Epithelial cell of prostate (primary cell): ENCODE measurements at places on chromosomes 1 and 21.

- DNase-seq: peak; percentile 92
Measured at GRCh38 chr1:7470904-7471638, 300.0 kb upstream of the VAMP3 start.

DNA sequence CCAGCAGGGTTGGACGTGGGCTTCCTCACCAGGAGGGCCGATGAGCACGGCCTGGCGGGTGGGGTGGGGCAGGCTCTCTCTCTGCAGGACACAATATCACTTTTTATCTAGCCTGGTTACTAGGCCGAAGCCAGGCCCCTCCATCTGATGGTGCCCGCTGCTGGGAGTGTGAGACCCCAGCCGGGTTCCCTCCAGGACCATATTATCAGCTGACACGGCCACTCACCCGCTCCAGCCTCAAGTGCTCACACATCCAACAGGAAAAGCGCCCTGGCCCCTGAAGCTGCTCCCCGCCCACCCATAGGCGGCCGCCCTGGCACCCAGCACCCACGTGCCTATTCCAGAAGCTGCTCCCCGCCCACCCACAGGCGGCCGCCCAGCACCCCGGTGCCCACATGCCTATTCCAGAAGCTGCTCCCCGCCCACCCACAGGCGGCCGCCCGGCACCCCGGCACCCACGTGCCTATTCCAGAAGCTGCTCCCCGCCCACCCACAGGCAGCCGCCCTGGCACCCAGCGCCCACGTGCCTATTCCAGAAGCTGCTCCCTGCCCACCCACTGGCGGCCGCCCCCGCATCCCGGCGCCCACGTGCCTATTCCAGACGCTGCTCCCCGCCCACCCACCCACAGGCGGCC is 5.0 kb downstream of the SLC19A1 start:
- no peak for DNase-seq

- no peak for DNase-seq
Measured at GRCh38 chr21:42424914-42425541, 21.3 kb downstream of the UBASH3A start.

DNA sequence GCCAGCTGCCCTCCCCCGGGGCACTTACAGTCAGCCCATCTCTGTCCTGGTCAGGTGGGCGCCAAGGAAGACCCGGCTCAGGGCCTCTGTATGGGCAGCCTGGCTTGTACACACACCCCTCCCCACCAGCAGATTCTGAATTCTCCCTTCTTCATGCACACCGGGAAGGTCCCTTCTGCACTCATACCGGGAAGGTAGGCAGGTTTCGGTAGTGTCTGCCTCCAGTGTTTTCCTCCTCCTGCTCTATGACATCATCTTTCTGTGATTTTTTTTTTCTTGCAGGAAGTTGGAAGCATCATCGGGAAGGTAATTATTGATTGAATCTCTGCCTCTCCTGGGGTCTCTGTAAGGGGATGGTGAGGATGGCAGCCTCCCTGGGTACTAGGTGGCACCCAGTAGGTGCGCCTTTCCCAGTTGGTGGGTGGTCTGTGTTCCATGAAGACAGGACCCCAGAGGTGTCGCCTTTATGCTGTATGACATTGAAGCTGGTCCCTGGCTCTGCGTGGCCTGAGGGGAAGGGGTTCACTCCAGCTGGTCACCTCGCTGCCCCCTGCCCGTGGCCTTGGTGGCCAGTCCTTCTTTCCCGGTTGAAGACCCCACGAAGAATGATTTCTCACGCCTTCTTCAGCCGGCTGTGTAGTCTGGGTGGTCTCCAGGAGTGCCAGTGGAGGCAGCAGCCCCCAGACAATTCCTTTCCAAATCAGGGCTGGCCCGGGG is 82.1 kb upstream of the COL6A1 start:
- no peak for DNase-seq

- no peak for DNase-seq
Measured at GRCh38 chr1:202061055-202061454, 50.7 kb downstream of the ELF3 start.

- DNase-seq: no peak
Measured at GRCh38 chr1:23389837-23390321, 20.2 kb upstream of the ZNF436 start.

- no peak for DNase-seq
Measured at GRCh38 chr1:207076181-207076955, 12.3 kb upstream of the C4BPB start.

DNA sequence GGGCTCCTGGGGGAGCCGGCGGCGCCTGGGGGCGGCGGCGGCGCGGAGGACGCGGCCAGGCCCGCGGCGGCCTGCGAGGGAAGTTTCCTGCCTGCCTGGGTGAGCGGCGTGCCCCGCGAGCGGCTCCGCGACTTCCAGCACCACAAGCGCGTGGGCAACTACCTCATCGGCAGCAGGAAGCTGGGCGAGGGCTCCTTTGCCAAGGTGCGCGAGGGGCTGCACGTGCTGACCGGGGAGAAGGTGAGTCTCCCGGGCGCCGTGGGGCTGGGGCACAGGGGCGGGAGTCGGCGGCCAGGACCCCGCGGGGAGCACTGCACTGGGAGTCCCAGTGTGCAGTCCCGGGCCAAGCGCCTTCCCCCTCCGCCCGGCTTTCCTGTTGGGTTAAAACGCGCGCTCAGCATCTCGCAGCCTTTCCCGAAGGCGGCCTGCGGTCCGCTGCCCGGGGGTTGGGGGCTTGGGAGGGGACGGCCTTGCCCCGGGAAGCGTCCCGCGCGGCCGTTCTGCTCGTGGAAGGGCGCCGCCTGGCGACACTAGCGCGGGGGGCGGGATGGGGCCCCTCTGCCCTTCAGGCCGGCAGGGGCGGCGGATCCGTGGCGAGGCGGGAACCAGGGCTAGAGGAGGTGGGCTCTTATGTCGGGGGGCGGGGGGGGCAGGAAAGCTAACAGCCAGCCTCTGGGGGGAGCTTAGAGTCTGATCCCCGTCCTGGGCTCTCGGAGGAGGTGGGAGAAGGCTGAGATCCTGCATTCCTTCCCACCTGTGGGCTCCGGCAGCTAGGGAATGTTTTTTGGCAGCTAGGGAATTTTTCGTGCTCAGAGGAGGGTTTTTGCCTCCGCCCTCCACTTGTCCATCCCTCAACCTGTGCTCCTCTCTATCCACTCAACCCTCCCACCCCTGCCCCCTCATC is 1.1 kb downstream of the HUNK start:
- DNase-seq: no peak

DNA sequence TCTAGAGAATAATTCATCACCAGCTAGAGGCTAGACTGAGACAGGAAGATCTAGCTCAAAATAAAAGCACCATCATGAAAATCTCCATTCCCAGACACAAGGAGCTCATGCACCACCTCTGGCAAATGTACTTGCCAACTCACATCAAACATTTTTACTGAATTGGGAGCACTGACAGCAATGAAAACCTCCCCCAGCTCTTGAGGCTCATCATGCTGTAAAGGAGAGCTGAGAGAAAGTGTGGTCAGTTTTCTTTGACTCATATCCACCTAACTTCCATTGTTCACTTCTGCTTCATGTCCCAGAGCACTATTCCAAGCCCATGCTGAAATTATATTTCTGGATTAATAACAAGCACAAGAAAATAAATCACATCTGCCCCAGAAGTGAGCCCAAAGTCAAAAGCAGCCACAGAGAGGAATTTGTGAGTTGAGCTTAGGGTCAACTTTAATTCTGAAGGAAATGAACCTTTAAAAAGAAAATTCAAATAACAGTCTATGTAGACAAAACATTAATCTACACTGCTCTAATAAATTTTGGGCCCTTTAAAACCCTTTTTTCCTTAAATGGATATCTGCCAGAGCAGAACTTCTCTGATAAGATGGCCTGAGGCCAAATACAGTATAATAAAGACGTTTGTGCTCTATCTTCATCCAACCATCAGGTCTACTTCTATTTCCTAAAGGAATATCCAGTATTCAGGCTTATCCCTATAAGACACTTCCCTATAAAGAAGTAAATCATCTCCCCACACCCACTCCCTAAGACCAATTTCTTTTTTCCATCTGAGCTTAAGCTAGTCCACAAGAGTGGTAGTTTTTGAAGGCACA is 85.9 kb upstream of the ADAM30 start:
- DNase-seq: no peak

DNA sequence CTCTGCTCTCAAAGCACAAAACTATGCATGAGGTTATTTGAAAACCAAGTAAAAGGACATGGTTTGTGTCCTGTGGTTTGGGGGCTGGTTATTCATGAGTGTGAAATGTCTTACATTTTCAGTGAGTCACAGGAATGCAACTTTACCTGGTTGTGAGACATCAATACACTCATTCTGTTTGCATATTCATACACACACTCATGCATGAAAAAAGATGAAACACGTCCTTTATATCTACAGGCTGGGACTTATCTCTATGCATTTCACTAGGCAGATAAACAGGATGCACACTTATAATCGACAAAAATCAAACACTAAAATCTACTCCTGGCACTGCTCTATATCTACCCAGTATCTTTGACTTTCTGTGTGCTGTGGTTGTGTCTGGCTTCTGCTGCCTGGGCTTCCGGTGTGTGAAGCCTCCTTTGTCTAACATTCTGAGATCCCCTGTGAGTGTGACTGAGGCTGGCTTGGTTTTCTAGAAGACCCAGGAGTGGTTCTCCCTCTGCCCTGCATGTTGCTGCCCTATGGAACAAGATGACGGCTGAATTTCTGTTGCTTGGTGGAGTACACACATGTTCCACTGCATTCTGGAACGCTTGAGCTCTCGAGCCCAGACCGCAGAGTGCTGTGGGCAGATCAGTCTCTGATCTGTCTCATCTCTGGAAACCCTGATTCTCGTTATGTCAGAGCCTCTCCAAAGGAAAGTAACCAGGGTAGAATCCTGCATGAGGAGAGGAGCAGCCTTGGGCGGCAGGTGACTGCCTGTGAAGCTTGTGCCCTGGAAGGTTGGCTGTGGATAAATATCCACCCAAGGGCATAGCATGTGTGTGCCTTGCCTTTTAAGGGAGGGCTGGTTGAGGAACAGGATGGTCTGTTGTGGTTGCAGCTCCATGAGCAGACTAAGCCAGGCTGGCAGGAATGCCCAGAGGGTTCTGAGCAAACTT is 19.7 kb upstream of the FASLG start:
- peak; percentile 93 for DNase-seq

DNA sequence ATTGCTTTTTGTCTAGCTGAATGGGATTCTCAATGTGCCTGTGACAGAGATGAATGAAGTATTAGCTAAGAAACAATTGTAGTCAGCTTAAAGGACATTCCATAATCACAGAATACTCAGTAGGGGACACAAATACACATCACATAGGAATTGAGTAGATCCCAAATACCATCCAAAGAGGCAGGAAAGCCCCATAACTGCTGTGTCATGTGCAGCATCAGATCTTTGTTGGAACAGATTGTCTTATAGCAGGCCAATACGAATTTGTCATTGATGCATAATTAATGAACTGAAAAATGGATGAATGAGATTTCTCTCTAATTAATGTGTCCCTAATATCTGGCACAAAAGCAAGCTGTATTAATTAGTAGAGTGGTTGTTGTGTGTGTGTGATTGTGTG is 82.3 kb upstream of the S1PR1 start:
- DNase-seq: no peak

- no peak for DNase-seq
Measured at GRCh38 chr21:40166291-40166843, 299.1 kb downstream of the PCP4 start.

DNA sequence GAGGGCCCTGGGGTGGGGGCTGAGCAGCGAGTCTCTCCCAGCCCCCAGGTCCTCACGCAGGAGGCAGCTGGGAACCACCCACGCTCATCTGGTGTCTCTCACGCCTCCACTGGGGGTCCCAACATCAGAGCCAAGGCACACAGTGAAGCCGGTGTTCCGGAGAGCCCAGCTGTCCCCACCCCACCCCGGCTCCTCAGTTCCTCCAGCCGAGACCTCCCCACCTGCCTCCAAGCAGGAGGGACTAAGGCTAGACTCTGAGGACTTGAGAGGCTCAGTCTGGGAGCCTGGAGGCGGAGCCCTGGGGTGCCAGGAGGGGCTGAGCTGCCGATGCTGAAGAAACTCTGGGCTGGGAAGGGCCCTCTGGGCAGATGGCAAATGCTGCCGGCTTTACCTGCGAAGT is 1.6 kb upstream of the HPCA start:
- DNase-seq: no peak

- no peak for DNase-seq
Measured at GRCh38 chr21:9763306-9763705, 758.1 kb upstream of the TPTE start.
